ENCODE measurements at places on chromosomes 4 and X. TPM values are rescaled to one million over a fixed set of nuclear protein-coding genes. Genes with fewer than 3 reads are reported as not detected.

BEX4 gene
- 43.4 TPM for total RNA-seq

XPNPEP2 gene
- not detected for total RNA-seq

GRCh38 chrX:40727581-40728252 lies 7.6 kb downstream of the MED14 start:
- no peak for DNase-seq

DNA sequence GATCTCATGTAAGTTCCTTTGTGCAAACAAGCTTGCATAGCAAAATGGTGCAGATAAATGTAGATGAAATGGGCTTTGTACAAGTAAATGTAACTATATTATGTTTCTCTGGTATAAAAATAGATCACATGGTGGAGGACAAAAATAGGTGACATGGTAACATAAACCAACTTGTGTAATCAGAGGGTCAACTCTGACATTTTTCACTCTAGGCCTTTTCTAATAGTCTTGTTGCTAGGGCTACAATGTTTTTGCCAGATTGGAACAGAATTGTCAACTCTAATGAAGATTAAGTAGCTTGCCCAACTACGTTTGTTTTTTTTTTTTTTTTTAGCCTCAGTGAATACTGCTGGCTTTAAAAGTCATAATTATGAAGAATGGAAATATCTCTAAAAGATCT lies 11.5 kb downstream of the MAD2L1 start:
- no peak for DNase-seq

DNA sequence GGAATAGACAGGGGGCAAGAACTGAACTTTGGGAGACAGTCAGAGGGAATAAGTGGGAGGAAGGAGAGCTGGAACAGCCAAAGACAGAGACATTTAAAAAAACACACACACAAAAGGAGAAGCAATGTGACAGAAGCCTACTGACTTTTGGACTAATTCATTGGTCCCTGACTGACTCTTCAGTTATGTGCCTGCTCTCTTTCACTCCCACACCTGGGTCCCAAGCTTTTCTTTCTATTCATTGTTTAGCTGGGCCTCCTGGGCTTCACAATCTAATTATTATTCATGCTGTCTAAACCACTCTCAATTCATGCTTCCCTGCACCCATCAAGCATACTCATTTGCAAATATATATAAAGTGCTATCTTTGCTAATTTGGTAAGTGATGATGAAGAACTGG lies 139.2 kb upstream of the IRS4 start:
- DNase-seq: no peak

- peak; percentile 43 for DNase-seq
These were observed 49.6 kb downstream of the MAP7D2 start for GRCh38 chrX:20066968-20067708.

- peak; percentile 94 for DNase-seq
These were observed 236.7 kb downstream of the FRAS1 start for GRCh38 chr4:78293821-78294301.

GRCh38 chrX:68098431-68098830 lies 334.9 kb downstream of the OPHN1 start:
- DNase-seq: no peak

DNA sequence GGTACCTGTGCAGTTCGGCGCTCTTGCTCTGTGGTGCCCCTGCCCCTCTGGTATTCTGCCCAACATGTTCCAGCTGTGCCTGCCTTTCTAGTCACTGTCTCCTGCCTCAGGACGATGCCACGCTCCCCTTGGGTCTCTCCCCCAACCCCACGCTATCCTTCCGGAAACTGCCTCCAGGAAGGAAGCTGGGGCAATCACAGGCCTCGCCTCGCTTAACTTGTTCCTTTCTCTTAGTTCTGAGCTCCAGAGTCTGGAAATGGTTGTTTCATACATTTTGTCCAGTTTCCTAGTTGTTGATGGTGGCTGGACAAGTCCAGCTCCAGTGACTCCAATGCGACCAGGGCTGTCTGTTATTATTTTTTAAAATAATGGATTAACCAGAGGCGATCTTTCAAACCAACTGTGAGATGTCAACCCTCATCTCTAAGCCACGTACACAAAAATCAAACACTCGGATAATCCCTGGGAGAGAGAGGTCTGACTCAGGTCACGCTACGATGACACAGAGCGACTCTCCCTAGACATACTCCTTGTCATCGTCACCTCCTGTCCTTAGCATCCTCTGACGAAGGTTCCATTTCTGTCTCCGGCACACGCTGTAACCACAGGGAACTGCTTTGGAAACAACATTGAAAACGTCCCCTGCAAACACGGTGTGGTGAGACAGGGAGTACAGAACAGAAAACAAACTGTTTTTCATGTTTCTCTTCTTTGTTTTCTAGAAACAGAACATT lies 62.5 kb downstream of the ABLIM2 start:
- DNase-seq: no peak

GRCh38 chr4:27048429-27049238 lies 188.0 kb downstream of the STIM2 start:
- peak; percentile 22 for DNase-seq

DNA sequence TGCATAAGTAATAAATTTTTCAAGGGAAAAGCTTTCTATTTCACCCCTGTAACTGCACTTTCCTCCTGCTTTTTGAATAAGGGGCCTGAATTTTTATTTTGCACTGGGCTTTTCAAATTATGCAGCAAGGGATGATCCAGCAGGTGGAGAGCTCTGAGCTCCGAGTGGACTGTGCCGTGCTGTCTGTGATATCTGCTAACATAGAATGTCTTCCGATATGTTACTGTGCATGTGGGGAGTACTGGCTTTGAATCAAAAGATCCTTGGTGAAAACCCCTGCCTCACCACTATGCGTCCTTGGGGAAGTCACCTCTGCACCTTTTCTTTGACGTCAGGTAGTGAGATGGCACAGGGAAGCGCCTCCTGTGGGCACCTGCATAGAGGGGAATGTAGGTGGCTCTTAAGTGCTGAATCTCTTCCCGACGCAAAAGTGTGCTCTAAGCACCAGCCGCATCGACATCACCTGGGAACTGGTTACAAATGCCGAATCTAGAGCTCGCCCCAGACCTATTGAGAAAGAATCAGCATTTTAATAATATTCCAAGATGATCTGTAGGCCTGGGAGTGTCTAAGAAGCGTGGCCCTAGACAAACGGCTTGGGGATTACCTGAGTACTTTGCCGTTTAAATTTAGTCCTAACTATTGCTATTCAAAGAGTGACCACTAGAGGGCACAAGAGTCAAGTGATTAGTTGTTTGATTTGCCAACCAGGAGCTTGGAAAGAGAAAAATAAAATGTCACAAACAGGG lies 19.2 kb upstream of the WFS1 start:
- DNase-seq: peak; percentile 24

- DNase-seq: no peak
These were observed 3.9 kb downstream of the TREX2 start for GRCh38 chrX:153441981-153442380.

DNA sequence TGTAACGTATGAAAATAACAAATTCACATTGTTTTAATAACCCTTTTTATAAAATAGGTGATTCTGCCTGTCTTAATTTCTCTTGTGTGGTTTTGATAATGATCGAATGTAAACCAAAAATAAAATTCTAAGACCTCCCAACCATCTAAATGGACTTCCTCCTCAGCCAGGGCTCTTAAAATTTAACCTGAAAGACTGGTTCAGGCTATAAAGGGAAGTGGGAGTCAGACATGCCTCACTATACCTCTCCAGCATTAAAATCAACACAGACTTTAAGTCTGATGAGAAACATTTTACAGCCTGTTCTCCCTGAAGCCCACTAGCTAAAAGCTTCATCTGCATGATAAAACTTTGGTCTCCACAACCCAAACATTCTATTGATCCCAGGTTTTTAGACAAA lies 97.6 kb upstream of the STIM2 start:
- no peak for DNase-seq

Measured in astrocyte (in vitro differentiated cells and primary cell).